ENCODE measurements at places on chromosomes 16 and 17.

GRCh38 chr17:16269658-16270057 is 52.6 kb downstream of the PIGL start:
- DNase-seq = no peak

- DNase-seq = no peak
Measured at GRCh38 chr17:43974382-43975266, 20.9 kb upstream of the PYY start.

DNA sequence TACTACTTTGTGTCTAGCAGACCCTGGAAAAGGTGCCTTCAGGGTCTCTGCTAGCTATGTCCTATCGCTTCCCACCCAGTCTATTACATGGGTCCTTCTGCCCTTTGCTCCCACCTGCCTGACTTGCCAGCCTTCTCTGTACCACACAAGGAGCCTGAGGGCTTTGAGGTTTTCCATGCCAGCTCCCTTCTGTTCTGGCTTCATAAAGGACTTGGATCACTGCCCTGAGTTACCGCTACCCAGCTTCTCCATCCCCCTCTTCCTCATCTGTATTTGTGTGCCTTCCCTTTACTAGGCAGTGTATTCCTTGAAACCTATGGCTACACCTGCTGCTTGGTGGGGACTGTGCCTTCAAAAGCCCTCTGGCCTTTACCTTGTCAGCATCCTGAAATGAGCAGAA is 19.6 kb upstream of the LLGL1 start:
- DNase-seq = no peak

DNA sequence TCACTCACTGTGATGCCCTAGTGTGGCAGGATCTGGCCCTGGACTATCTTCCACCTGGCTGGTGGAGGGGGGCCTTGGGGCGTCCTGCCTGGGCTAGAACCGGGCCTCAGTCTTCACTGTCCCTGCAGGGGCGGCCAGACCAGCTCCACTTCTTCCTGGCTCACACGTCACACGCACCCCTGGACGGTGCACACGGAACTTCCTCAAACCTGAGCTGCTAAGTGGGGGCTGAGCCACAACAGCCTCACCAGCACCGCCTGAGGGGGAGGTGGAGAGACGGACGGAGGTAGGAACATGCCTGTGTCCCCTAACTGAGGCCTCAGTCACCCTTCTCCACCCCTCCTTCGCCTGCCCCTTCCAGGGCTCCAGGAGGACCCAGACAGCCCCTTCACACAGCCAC is 36.6 kb downstream of the TIMM22 start:
- no peak for DNase-seq

DNA sequence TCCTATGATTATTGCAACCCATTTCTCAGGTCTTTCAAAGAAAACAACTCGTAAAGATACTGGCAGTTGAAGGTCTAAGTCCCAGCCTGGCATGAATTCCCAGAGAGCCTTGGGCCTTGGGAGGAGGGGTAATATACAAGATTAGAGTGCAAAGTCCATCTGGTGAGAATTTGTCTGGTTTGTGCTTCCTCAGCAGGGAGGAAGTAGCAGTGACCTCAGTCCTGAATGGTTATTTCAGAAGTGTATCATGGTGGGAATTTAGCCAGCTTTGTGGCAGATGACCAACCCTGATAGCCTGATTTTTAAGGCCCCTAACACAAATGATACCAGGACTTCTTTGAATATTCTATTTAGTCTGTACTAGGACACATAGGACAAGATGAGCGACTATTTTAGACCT is 151.2 kb upstream of the TBX2 start:
- no peak for DNase-seq

GRCh38 chr16:29784901-29785500 is 5.5 kb upstream of the KIF22 start:
- DNase-seq = peak; percentile 47

GRCh38 chr17:9760266-9760665 is 31.1 kb downstream of the DHRS7C start:
- DNase-seq = no peak

DNA sequence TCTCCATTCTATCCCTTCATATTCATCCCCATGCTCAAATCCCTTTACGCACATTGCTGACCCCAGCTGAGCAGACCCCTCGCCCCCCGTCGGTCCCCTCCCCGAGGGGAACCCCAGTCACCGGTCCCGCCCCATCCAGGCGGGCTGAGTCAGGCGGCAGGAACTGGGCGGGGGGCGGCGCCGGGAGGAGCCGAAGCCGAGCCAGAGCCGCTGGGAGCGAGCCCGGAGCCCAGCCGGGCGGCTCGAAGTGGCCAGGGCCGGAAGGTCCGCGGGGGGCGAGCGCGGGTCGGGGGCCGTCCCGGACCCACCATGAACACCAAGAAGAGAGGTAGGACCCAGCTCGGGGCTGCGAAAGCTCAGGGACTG is 8.6 kb downstream of the RIPOR1 start:
- no peak for DNase-seq

DNA sequence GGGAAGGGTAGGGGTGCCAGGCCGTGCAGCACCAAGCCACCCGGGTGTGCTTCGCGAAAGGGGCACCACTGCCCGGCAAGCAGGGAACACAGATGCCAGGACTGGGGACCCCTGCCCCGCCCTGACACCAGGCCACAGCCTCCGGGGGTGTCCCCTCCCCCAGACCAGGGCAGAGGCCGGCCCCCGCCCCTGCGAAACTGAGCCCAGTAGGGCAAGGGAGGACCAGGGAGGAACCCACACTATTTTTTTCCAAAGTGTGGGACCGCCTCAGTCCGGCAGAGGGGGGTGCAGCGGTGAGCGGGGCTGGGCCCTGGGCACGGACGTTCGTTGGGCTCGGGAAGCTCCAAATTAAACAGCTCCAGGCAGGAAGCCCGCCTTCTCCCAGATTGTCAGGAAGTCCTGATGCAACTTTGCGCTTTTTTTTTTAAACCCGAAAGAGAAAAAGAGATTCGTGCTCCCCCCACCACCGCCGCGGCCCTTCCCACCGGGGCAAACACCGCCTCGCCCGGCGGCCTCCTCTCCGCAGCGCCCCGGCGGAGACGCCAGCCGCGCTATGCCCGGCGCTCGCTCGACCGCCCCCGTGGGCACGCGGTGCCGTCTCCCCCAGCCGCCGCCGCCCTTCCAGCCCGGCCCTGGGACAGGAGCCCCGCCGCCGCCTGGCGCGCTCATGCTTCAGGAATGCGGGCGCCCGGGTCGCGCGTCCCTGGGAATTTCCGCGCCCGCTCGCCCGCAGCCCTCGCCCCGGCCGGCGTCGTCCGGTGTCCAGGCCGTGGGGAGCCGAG is 755 bp downstream of the PIEZO1 start:
- no peak for DNase-seq

DNA sequence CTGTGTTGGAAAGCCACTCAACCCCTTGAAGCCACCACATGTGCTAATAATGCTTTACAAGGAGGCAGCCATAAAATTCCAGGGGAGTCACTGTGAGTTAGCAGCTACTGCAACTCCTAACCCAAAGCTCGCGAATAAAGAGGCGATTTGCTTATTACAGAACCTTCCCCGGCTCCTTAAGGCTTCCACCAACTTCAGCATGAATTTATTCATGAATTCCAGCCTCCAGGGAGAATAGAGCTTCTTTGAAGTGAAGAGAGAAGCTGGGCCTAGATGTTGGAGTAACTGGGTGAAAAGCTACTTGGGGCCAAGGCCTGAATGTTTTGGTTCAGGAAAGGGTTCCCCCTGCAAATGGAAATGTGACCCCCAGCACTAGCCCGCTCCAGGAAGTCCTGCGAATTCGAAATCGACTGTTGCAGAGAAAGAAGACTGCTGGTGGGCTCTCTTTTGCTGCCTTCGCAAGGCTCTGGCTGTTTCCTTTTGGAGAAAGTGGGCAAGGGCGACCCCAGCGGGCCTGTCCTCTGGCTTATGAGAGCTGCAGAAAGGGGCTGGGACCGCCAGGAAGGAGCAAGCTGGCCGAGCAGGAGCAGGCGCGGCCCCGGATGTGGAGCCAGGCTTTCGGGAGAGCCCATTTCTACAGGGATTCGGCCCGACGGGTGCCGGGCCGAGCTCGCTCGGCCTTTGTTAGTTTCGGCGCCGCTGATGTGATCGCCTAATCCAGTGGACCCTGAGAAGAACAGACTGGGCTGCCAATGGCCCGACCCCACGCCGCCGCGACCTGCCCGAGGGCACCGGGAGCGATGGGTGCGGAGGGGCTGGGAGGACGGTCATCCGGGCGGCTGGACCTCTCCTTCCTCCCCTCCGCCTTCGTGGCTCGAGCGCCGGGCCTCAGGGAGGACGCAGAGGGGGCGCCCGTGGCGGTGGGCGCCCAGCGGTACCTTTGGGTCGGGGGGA is 7.6 kb downstream of the CBX8 start:
- no peak for DNase-seq

- DNase-seq = no peak
Measured at GRCh38 chr17:78355045-78355641, 4.7 kb downstream of the SOCS3 start.

- DNase-seq = no peak
Measured at GRCh38 chr17:63967953-63968352, 4.8 kb downstream of the SCN4A start.

DNA sequence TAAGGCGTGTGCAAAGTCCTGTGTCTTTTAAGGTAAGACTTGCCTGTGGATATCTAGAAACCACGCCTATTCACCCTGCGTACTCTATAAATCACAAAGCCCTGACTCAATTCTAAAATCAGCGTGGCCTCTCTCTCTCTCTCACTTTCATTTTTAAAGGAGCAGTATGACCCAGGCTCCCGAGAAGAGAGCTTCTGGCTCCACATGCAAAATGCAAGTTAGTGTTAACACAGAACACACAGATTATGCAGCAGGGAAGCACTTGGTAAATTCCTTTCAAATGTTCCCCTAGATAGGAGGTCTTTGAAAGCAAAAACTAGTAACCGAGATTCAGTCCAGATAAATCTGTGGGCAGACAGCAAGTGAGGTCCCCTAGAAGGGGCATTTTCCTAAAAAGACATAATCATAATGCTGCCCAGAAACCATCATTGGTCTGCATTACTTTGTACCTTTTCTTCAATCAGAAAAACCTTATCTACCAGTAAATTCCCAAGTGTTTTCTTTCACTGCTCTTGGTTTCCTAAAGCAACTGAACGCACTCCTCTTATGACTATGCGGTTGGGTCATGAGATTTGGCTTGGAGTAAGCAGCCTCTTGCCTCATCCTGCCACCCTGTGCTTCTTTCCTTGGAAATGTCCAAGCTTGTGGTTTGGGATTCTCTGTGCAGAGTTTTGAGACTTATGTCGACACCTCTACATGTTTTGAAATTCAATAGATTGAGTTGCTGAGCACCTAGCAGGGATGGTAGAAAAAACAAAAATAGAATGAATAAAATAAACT is 31.7 kb upstream of the KCNJ2 start:
- DNase-seq = peak; percentile 25

DNA sequence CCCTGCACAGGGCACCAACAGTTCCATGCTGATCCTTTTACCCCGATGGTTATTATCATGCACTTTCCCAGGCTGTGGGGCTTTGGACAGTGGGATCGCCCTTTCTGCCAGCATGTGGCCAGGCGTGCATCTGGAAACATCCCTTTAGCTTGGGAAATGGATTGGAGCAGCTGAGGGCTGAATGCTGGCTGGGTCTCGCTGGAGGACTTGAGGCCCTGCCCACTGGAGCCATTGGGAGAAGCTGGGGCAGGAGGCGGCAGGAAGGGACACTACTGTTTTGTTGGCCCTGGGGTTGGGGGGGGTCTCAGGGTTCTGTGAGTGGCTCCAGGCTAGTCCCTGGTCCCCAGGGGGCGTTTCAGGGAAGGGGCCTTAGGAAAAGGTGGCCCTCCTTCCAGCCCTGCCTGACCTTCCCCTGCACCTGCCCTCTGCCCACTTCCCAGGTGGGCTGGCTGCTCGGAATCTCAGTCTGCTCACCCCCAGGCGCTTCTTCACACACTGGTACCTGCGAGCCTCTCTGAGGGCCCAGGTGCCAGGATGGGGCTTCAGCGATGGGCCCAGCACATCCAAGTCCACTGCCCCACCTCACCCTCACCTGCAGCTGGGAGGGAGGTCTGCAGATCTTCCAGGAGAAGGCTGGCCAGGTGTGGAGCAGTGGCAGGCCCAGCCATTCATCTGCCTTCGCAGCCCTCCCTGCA is 1.6 kb upstream of the ADGRG3 start:
- DNase-seq = no peak

- DNase-seq = no peak
Measured at GRCh38 chr16:16150117-16150877, 73.0 kb downstream of the ABCC6 start.

GRCh38 chr17:74544991-74545842 is 698 bp downstream of the CD300C start:
- no peak for DNase-seq

DNA sequence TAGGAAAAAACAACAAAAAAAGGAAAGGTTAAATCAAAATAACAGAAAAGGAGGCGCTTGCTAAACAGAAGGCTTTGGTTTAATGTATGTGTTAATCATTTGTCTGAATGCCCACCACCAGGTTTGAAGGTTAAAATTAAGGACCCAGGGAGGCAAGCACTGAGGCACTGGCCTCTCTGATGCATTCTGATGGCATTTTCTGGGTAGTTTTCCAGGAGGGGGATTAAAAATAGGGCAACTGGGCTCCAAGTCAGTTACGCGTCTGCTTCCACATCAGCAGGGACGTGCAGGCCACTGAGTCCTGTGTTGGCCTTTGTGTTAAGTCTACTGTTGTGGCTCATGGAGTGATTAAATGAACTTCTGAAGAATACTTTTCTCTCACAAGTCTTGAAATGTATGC is 26.9 kb downstream of the MARF1 start:
- no peak for DNase-seq

- no peak for DNase-seq
Measured at GRCh38 chr16:64419832-64420231, 702.0 kb downstream of the CDH11 start.

DNA sequence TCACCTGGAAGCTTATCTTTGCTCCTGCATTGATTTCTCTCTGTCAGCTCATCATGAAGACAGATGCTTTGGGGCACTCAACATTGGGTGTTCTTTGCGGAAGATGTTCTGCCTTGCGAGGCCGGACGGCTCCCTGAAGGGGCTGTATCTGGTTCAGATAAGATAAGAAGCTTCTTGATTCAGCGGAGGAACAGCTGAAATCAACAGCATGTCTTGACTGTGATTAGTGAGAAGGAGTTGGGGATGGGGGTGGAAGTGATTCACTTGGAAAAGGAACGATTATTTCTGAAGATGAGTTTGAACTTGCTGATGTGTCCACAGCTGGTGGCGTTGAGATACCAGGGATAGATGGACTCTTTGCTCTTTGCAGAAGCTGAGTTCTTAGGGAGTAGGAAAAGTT is 126.9 kb upstream of the WSCD1 start:
- no peak for DNase-seq
